Foreskin fibroblast (primary cell): ENCODE measurements at places on chromosomes 5 and 9.

DNA sequence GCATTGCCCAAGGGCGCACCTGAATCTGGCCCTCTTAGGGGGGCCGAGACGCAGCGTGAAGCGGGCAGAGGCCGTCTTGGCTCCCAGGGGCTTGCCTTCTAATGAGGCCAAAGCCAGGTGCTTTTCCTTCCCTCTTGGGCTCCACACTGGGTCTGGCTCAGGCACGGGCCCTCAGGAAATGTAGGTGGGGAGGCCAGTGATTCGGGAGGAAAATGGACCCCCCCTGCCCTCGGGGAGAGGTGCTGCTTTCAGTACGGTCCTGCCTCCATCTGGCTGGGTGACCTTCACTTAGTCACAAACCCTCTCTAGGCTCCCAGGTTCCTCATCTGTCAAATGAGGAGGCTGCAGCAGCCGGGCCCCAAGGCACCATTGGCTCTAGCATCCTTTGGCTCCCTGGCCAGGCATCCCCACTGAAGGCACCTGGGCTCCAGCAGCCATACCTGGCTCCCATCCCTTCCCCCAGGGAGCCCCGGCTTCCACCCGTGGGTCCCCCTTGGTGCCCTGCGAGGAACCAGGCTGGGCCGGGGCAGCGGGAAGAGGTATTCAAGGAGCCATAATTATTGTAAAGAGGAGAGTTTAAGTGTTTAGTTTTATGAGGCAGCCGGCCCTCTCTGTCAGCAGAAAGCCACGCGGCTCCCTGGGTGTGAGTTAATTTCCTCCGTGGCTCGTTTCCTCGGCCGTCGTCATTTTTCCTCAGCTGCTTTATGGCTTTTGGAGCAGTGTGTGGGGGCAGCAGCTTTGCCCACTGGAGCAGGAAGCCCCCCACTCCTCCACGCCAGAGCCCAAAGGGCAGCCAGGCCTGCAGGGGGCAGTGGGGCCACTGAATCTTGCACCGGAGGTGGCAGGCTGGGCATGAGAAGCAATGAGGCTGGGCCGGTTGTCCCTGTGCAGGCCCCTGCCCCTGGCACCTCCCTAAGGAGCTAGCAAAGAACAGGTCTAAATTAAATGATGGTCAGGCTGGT, 24.9 kb upstream of the UNC5A start:
- no peak for DNase-seq

DNA sequence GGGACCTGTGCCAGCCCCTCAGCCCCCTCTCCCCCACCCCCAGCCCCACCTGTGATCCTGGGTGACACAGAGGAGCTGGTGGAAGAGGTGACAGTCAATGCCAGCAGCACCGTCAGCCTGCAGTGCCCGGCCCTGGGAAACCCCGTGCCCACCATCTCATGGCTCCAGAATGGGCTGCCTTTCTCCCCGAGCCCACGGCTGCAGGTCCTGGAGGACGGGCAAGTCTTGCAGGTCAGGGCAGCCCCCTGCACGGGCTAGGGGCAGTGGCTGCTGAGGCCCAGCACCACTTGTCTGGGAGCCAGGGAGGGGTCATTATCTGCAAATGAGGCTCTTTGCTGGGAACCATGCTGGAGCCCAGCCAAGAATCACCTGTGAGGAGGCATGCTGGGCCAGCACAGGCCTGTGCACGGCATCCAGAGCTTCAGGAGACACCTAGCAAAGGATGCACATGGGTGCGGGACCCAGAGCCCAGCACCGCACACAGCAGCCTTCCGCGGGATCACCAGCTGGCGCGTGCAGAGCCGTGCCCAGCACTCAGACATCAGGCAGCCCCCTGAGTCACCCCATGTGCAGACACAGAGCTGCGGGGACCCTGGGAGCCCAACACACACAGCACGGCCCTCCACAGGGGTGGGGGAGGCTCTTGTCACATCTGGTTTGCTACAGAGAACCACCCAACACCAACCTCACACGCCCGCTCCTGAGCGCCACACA, 62.0 kb upstream of the ASS1 start:
- DNase-seq: no peak

GRCh38 chr5:93829346-93829745, 87.9 kb upstream of the POU5F2 start:
- DNase-seq: no peak

DNA sequence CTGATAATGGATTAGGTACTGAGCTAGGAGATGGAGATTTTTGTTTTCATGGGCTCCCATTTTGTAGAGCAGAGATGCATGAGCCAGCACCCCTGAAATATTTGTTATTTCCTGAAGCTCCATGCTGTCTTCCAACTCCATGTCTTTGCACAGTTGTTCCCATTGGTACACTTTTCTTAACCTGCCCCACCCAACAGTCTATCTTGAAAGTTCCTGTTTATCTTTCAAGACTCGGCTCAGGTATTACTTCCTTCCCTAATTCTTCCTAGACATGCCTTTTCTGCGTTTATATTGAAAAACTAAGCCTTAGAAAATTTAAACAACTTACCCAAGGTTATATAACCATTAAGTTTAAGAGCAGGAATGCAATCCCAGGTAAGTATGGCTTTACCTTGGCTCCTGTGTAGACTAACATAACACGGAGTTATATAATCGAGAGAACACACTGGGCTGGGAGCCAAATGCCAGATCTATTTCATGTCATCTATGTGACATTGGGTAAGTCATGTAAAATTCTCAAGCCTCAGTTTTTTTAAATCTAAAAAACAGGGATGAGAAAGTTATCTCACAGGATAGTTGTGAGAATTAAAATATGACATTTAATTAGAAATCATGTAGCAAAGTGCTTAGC, 67.4 kb downstream of the LIX1 start:
- DNase-seq: no peak

DNA sequence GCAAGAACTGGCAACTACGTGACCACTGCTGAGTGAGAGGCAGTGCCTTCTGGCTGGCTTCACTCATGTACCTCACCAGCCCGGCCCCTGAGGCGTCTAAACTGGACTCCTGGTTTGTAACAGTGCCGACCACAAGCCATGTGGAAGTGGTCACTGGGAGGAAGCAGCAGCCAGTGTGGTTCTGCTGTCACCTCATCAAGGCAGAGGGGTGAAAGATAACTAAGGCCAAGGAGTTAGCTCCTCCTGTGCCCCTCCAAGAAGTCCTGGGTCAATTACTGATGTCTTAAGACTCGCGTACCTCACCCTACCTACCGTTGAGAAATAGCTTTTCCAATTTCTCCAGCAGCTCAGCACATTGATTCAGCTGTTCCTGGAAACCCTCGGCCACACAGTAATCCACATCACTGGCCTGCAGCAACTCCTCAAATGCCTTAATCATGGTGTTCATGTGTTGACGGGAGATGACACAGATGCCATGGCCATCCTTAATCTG, 142.9 kb downstream of the CDK5RAP2 start:
- peak; percentile 29 for DNase-seq

GRCh38 chr9:86733929-86734328, 213.4 kb downstream of the GAS1 start:
- DNase-seq: no peak

GRCh38 chr5:32443145-32443540, 1.4 kb downstream of the ZFR start:
- peak; percentile 35 for DNase-seq

- no peak for DNase-seq
Observed at GRCh38 chr9:79656169-79656568, 84.4 kb downstream of the TLE4 start.

- no peak for DNase-seq
Observed at GRCh38 chr5:139900546-139901250, 105.1 kb downstream of the PSD2 start.

- DNase-seq: peak; percentile 15
Observed at GRCh38 chr9:21904776-21905175, 89.4 kb downstream of the CDKN2A start.

DNA sequence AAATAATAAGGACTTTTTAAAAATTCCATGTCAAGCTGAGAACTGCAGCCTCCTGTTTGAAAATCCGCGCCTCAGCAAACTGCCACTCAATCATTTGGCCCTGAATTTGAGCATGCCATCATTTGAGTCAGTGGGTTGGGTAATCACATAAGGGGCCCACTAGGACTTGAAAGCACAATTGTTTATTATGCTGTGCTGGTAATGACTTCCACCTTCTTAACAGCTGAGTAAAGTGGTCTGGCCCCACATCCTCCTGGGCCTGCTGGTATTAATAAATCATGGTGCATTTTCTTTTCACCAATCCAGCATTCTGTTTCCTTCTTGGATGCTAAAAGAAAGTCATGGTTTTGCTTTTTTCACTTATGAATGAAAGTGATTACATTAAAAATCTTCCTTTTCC, 103.0 kb upstream of the CTSL start:
- DNase-seq: no peak

GRCh38 chr5:17306726-17307091, 89.3 kb downstream of the BASP1 start:
- DNase-seq: no peak

GRCh38 chr9:127281891-127282290, 17.3 kb downstream of the GARNL3 start:
- DNase-seq: no peak

GRCh38 chr9:78297672-78297961, 692 bp downstream of the PSAT1 start:
- DNase-seq: no peak

- no peak for DNase-seq
Observed at GRCh38 chr5:132022737-132023136, 11.3 kb upstream of the ACSL6 start.

GRCh38 chr5:126947146-126948010, 83.0 kb downstream of the MARCHF3 start:
- no peak for DNase-seq

- DNase-seq: no peak
Observed at GRCh38 chr9:93096131-93096802, at the start of gene CARD19. Gene CARD19 (plus strand): TSS chr9:93096217. CDS start chr9:93096346, 129 bp downstream.

DNA sequence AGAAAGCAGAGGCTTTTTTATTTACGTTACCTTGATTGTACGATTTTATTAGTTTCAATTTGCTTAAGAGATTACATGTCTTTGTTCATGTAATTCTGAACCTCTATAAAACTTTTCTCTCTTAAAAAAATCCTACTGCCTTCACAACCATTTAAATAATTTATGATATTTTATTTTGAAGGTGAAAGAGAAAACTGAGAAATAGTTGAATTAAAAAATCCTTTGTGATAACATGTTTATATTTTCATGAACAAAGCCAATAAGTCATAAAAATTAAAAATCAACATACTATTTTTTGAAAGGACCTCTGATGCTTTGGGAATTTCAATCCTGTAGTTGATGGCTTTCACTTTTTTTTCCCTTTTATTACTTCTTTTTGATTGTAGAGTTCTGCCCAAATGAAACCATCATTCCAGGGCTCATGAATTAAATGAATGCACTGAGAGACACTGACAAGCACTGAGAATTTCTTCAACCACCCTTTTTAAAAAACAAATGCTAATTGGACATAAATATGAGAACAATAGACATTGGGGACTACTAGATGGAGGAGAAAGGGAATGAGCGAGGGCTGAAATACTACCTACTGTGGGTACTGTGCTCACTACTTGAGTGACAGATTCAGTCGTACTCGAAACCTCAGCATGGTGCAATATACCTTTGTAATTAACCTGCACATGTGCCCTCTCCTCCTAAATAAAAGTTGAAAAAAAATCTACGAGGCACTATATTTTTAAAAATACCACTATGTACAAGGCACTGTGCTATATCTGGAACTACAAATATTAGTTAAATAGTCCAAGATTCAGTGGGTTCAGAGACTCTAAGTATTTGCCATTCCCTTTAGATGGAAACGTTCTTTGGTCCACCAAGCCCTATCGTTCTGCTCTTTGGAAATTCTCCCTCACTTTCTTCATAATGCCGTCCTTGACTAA, 5.9 kb downstream of the CDKN2A start:
- DNase-seq: no peak

DNA sequence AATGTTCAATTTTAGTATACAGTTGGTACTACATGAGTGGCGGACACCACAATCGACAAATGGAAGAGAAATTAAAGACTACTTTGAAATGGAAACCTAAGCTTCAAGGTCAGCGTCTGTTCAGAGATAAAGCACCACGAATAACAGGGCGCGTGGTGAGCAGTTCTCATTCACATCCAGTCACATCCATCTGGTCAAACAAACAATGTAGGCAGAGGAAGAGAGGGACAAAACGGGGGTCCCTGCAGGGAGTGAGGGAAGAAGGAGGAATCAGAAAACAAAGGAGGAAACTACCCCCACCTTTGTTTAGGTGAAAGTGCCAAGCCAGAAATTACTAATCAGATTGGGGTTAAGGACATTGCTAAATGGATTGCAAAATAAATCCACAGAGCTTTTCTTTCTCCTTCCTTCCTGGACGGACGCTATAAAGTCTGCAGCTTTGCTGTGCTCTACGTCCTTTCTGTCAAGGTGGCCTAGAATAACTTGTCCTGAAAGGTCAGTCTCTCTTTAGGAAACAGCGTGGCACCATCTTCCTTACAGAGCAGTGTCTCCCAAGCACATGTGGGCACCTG, 138.6 kb downstream of the ENTREP1 start:
- DNase-seq: no peak

DNA sequence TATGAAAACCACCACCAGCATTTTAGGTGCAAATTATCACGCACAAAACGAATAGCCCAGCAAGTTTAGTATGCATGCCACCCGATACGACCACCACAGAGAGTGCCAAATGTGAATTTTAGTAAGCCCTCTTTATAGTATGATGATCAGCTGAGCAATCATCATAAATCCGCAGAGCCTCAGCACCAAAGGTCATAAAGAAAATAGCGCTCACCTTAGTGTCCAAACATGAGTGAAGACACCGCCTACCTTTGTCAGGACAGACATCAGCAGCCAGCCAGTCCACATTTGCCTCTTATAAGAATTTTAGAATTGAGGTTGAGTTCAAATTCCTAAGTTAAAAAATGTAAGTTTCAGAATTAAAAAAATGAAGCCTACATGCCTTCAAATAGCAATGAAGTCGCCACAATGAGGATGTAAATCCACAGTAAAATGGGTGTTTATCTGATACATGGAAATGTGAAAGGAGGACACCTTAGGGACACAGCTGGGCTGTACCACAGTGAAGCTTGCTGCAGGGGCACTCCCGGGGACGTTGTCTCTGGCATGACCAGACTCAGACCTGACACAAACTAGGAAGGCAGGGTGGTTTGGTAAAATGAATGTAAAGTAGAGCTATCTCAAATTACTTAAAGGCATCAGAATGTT, 149.0 kb downstream of the AUH start:
- no peak for DNase-seq

DNA sequence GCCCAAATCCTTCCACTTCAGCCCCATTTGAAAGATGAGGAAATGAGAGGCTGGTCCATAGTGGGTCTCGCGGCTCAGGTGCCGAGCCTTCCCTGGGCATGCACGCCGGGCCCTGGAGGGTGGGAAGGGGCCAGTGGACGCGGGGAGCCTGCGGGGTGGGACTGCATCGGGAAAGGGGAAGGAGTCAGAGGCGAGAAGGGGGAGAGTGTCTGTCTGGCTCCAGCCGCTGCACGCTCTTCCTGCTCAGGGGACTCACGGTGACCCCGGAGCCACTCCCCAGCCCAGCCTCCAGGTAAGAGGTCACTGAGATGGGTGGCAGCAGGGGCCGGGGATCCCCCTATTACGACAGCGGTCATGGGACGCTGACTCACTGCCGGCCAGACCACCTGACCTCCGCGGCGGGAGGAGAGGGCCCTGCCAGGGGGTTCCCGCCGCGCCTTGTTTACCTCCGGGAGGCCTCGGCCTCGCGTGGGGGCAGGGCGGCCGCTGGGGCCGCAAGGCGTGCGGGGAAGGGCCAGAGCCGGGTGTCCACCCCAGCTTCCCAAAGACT, 1.9 kb upstream of the SQSTM1 start:
- peak; percentile 96 for DNase-seq
